Hair follicle dermal papilla cell (primary cell): ENCODE measurements at places on chromosomes 1 and 21. TPM values are rescaled to one million over a fixed set of nuclear protein-coding genes. Genes with fewer than 3 reads are reported as not detected.

The MYOG gene
- total RNA-seq: not detected in 2 replicates

The CLCA4 gene
- total RNA-seq: not detected in 2 replicates

The S100A10 gene
- total RNA-seq: 54.0 and 87.7 TPM in 2 replicates

The CLCA2 gene
- 6.0 and 7.7 TPM in 2 replicates for total RNA-seq

The MSH4 gene
- total RNA-seq: 0.12 and 0.16 TPM in 2 replicates

The FALEC gene
- not detected in 2 replicates for total RNA-seq

The ACTA1 gene
- total RNA-seq: 0.16 TPM in 1 of 2 replicates, not detected in the other

The CYP4B1 gene
- total RNA-seq: not detected in 2 replicates

The EPHB2 gene
- 0.61 and 1.1 TPM in 2 replicates for total RNA-seq

The LCE1B gene
- not detected in 2 replicates for total RNA-seq

The AGBL4 gene
- total RNA-seq: under 0.01 and 0.16 TPM in 2 replicates

The UTS2 gene
- total RNA-seq: not detected in 2 replicates
